ENCODE measurements at places on chromosomes 12 and 14. TPM values are rescaled to one million over a fixed set of nuclear protein-coding genes. Genes with fewer than 3 reads are reported as not detected.

EPYC gene
- total RNA-seq = not detected

PYGL gene
- 1.8 TPM for total RNA-seq

KERA gene
- total RNA-seq = not detected

INHBC gene
- not detected for total RNA-seq

GRCh38 chr12:26701604-26702215, 131.3 kb downstream of the ITPR2 start:
- no peak for DNase-seq

DNA sequence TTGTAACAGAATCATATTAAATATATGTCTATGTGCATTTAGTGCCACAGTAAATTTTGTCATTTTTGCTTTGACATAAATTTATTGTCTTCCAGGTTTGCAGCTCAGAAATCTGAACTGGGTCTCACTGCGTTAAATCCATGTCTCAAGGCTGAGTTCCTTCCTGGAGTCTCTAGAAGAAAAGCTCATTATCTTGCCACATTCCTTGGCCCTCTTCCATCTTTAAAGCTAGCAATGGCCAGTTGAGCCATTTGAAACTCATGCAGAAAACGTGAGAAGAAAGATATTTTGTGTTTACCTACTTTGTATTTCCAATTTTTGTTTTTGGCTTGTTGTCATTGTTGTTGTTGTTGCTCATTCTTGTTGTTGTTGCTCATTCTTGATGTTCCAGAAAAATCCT, 10.7 kb downstream of the PRH1 start:
- DNase-seq = no peak

DNA sequence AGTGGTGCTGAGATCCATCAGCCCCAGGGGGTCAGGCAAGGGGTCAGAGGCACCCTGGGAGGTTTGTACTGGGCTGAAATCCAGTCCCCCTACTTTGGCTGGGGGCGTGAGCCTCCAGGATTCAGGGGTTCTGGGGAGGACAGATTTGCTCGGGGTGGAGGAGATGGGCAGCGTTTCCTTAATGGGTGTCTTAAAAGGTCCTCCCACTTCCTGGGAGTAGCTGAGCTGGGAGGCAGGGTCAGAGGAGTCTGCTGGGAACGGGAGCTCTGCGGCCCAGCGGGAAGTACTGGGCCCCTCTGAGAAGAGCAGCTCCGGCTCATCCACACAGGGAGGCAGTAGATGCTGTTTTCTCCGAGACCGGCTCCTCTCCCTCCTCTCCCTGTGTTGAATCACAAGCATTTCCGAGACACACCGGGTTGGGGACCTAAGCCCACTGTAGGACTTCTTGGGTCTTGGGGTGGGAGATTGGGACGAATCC, 2.1 kb upstream of the TEX52 start:
- no peak for DNase-seq

DNA sequence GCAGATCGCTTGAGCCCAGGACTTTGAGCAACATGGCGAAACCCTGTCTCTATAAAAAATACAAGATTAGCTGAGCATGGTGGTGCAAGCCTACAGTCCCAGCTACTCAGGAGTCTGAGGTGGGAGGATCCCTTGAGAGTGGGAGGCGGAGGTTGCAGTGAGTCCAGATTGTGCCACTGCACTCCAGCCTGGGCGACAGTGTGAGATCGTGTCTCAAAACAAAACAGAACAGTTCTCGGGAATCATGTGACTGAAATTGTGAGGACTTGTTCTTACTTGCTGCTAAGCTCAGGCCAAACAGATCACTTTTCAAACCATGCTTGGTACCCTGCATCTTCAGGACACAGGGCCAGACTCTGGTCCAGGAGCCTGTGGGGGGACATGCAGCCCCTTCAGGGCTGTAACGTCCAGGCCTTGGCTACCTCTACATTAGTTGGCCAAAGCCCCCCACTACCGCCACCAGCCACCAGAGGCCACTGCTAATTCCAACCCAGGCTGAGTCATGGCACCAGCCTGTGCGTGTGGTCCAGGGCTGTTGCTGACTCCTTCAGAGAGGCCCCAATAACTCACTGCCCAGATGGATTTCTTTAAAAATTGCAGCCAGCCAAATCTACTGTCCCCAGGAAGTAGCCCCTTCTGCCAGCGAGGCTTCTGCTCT, 33.4 kb upstream of the SYNDIG1L start:
- no peak for DNase-seq

DNA sequence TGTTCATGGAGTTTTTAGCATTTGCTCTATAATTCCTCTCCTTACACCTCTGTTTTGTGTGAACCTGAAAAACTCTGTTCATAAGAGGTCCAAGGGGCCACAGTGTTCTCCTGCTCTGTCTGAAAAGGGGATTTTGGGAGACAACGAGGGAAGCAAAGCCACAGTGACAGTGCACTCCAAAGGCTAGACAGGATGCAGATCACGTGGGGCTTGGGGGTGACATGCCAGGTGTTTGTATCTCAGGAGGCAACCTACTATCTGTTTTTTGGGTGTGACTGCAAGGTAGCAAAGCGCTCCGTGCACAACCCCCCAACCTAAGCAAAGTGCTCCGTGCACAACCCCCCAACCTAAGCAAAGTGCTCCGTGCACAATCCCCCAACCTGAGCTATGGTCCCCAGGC, 5.1 kb upstream of the CHD4 start:
- no peak for DNase-seq
